Lower lobe of right lung (tissue), 2 donors: ENCODE measurements at places on chromosomes 2 and 18. TPM values are rescaled to one million over a fixed set of nuclear protein-coding genes. Genes with fewer than 3 reads are reported as not detected.

DNA sequence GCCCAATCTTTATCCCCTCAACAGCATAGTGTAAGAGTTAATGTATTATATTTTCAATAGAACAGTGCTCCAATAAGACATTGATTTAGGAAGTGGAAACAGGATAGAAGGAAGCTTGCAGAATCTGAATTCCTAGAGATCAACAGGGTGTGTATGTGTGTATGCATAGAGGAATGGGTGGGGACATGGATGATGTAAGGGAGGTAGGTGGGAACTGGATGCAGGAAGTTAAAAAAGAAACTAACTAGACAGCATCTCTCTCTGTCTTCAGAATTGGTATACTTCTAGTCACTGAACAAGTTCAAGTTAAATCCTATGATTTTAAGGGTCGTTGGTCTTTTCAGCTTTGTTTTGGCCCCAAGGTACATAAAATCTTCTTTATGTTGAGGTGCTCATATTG is 196.6 kb downstream of the PMAIP1 start:
- H3K27ac ChIP-seq: no peak overlapping the region
- H3K4me1 ChIP-seq: no peaks in the 10 kb centered on the region
- no peak for DNase-seq

GRCh38 chr2:241940329-241940728 is 70.8 kb downstream of the RTP5 start:
- H3K27ac ChIP-seq: no peak overlapping the region
- no peaks in the 10 kb centered on the region for H3K4me1 ChIP-seq
- no peak overlapping the region for H3K4me3 ChIP-seq

GRCh38 chr2:239199041-239199768 is 201.6 kb downstream of the HDAC4 start:
- peaks cover 15% of the 10 kb centered on the region for H3K4me1 ChIP-seq
- H3K36me3 ChIP-seq: peaks cover 25% of the 10 kb centered on the region

DNA sequence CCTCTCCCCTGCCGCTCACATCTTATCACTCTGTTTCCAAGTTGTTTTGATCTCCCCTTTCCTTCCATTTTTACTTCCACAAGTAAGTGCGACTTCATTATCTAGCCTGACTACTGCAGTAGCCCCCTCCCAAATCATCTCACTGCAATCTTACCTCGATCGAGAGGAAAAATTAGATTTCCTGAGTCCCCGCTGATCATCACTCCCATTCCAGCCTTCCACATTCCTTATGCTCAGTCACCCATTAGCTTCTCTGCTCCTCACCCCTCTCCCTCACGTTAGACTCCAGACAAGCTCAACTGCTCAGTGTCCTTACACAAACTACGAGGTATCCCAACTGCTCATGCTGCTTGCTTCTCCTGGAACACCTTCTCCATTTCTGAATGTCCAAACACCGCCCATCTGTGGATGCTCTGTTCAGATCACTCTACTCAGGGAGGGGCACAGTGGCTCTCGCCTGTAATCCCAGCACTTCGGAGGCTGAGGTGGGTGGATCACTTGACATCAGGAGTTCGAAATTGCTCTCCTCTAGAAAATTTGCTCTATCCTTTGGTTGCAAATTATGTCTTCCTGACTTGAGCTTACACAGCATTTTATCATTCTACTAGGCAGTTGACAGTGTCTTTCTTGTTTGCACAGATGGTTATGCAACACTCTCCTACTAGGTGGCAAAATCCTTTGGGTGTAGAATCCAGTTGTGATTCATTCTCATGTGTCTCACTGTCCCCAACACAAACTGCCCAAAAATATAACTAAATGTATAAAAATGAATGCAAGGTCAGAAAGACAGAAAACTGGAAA is 96.5 kb downstream of the INO80D start:
- no peaks in the 10 kb centered on the region for H3K27me3 ChIP-seq
- no peak for DNase-seq
- peaks cover 23% of the 10 kb centered on the region for H3K36me3 ChIP-seq
- H3K27ac ChIP-seq: no peak overlapping the region

DNA sequence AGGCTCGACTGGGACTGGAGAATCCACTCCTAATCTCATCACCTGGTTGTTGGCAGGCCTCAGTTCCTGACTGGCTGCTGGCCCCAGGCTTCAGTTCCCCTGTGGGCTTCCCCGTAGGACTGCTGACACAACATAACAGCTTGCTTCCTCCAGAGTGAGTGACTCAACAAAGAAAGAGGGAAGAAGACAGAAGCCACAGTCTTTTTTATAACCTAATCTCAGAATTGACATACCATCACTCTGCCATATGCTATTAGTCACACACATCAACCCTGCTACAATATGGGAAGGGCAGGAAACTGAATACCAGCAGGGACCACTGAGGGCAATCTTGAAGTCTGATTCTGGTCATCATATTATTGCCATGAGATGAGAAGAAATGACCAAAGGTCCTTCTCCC is 76.8 kb upstream of the SLC14A2 start:
- no peak overlapping the region for H3K27ac ChIP-seq
- DNase-seq: no peak
- H3K4me1 ChIP-seq: no peaks in the 10 kb centered on the region
- no peaks in the 10 kb centered on the region for H3K27me3 ChIP-seq
- no peaks in the 10 kb centered on the region for H3K36me3 ChIP-seq
- no peak overlapping the region for H3K4me3 ChIP-seq

The EMX1 gene
- not detected for total RNA-seq

The BCS1L gene
- total RNA-seq: 26.7 TPM
